ENCODE measurements at places on chromosomes 2 and 18.

- no peak for DNase-seq
These were observed 101.2 kb downstream of the NRXN1 start for GRCh38 chr2:50930726-50931125.

GRCh38 chr2:2253172-2254016, 77.7 kb downstream of the MYT1L start:
- DNase-seq: no peak

GRCh38 chr2:10030311-10030736, 13.0 kb upstream of the KLF11 start:
- no peak for DNase-seq

DNA sequence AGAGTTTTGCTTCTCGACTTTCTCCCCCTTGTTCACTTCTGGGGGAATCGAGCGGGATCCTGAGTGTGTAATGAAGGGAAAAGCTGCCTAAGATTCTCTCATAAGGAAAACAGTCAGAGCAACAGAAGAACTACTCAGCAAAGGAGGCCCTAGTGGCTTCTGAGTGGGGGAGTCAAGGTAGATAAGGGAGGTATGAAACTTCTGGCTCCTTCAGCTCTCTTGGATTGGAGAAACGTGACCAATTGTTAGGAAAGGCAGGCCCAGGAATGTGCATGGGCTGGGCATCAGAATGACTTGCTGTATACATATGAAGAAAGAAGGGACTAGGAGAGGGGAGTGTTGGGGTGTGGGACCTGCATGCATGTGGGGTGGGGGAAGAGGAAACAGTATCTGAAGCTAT, 73.1 kb downstream of the KCNS3 start:
- no peak for DNase-seq

GRCh38 chr2:218059289-218059688, 9.8 kb upstream of the RUFY4 start:
- DNase-seq: no peak

DNA sequence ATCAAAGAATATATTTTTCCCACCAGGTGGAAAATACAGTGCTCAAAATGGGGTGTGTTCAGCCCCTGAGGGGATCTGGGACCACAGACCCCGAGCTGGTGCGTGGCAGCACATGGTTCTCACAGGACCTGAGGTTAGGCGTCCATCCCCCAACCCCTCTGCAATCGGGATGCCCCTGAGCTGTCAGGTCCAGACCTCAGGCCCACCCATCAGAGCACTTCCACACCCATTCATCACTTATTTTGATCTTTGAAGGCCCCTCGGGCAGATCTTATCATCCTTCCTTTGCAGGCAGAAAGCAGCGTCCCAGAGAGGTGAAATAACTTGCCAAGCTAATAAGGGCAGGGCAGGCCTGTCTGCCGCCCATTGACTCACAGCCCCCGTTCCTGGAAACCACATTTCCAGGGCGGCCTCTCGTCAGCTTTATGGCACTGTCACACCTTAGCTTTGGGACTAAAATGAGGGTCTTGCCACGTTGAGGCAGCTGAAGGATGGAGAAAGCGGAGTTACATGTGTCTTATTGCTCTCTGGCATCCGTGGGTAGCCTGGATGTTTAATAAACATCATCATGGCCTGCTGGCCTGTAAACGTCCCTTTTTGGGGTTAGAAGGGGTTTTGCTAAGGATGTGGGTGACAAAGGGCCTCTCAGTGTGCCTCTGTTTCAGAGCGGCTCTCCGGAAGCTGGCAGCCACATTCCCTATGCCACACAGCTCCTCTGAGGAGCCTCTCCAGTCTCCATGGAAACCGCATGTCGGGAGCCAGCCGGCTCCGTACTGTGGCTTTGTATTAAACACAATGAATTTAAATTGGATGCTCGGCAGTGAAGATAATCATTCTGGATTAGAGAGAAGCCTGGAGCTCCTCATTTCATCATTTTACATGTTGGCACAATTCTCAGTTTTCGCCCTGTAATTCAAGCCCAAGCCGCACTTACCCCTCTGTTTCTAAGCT, 58.3 kb upstream of the MAPRE3 start:
- DNase-seq: no peak

- no peak for DNase-seq
These were observed 104.5 kb downstream of the RBM43 start for GRCh38 chr2:151157000-151157735.

DNA sequence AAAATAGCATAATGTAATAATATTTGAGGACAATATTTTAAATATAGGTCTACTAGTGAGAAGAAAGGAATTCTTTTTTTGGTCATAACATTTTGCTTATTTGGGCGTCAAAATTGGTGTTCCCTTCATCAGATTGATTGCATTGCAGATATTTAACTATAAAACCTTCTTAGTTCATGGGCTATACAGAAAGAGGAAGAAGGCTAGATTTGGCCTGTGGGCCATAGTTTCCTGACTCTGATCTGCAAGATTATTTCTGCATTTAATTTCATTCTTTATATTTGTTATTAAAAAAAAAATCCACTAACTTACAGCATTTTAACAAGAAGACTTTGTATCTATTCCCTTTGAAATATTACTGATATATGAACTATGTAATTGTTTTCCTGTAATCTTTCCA, 31.9 kb downstream of the PIKFYVE start:
- DNase-seq: no peak

- DNase-seq: no peak
These were observed 30.3 kb upstream of the B3GNT7 start for GRCh38 chr2:231364961-231365810.

DNA sequence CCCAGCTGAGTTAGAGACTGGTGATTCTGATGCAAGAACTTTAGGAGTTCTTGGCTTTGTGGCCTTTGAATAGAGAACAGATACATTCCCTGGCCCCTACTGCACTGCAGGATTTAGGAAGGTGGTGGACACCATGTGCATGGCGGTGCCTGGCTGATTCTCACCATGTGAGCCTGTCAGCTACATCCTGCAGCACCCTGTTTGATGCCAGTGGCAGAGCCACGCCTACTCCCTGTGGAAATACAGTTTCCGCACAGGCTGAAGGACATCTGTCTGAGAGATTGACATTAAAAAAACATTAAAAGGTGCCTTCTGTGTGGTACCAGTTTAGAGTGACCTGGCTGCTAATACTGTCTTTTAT, 50.0 kb downstream of the KCNE4 start:
- no peak for DNase-seq

GRCh38 chr2:170554278-170554955, 160.7 kb upstream of the SP5 start:
- DNase-seq: no peak

- DNase-seq: no peak
These were observed 91.7 kb upstream of the MBOAT2 start for GRCh38 chr2:9095226-9095625.

DNA sequence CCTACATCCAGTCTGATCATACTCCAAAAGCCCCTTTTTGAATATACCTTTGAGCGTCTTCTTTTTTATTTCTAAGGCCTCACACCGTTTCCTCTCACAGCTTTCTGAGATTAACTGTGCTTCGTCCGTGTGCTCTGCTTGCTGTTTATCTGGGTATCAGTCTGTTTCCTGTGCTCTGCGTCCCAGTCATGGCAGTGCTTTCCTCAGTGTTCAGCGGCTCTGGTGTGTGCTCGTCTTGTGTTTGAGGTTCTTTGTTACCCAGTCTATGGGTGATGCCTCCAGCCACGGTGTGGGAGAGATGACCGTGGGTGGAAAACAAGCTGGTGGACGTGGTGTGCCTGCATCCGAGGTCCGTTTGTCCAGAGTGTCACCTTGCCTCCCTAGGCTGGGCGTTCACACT, 33.6 kb upstream of the BIN1 start:
- no peak for DNase-seq

DNA sequence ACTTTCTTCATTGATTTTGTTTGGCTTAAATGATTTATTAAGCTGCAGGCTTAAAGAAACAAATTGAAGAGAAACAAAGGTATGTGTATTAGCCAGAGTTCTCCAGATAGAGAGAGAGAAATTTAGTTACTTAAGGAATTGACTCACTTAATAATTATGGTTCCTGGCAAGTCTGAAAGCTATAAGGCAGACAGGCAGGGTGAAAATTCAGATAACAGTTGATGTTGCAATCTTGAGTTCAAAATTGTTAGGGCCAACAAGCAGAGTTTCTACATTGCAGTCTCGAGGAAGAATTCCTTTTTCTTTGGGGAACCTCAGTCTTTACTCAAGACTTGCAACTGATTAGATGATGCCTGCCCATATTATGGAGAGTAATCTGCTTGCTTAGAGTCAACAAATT, 593.5 kb downstream of the ADCYAP1 start:
- DNase-seq: no peak

DNA sequence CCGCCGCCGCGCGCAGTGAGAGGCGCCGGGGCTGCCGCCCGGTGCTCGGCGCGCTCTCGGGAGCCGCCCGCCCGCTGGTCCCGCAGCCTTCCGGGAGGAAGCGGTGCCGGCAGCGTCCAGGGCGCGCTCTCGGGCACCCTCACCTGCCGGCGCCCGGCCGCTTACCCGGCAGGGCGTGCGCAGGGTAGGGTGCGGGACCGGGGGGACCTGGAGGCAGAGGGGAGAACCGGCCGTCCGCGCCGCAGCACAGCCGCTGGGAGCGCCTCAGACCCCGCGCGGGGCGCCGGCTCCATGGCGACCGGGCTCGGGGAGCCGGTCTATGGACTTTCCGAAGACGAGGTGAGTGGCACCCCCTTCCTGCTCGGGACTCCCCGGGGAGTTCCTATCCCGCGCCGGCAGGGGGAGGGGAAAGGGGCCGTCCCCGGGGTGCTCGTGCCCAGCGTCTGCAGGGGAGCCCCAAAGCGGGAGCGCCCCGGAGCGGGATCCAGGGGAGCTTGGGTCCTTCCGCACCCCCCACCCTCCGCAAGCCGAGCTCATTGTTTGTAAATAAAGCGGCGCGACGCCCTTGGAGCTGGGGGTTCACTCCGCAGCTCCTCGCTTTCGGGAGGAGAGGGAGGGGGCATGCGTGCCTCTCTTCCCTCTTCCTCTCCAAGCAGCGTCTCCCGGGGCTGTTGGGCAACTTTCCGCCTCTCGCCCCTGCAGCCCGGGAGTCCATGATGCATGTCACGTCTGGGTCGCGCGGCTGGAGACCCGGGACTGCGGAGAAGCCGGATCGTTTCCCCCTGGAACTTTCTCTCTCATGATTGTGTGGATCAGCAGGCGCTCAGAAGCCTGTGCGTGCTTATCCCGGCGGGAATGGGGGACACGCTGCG, 580 bp downstream of the NEDD4L start:
- DNase-seq: peak; percentile 26

GRCh38 chr18:68219872-68220271, 495.0 kb downstream of the TMX3 start:
- DNase-seq: no peak

DNA sequence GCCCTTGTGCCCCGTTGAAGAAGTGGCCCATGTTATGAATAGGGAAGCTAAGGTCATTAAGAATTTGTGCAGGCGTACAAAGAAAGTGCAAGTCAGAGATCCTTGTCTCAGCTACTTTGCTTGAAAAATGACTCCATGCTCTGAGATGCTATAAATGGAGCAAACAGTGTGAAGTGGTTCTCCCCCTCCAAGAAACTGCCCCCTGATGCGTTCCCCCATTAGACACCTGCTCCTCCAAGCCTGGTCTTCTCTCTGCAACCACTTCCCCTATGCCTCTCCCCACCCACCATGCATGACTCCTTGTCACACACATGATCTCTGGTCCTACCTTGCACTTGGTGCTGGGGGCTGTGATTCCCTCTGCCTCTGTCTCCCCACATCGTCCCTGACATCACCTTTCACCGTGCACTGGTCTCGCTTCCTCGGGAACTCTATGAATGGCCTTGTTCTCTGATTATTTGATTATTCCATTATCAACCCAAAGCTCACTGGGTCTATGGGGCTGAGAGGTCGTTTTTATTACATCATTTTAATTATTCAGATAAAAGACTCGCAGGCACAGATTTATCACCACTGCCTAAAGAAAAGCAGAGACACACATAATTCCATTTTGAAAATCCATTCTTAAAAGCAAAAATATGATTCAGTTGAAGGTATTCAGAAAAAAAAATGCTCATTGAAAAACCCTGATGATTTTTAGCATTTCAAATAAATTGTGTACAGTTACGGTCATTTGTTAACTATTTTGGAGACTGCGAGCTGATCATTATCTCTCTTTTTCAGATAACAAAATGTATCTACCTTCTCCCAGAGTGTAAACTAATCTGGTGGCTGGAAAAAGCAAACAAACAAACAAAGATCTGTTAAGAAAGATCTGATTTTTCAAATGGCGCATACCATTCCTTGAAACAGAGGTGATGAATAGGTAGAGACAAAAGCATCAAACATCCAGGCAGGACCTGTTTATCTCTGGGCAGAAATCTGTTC, 294.9 kb downstream of the SOX11 start:
- no peak for DNase-seq

- DNase-seq: no peak
These were observed 253.5 kb downstream of the ACKR3 start for GRCh38 chr2:236823041-236823629.

DNA sequence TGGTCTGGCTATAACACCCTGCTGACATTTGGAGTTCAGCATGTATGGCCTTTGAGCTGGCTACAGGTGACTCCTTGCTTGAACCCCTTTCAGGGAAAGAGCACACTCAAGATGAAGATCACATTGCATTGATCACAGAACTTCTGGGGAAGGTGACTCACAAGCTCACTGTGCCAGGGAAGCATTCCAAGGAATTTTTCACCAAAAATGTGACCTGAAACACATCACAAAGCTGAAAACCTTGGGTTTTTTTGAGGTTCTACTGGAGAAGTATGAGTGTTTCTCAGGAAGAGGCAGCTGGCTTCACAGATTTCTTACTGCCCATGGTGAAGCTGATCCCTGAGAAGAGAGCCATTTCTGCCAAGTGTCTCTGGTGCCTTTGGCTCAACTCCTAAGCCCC, 879.0 kb downstream of the CBLN2 start:
- DNase-seq: no peak

DNA sequence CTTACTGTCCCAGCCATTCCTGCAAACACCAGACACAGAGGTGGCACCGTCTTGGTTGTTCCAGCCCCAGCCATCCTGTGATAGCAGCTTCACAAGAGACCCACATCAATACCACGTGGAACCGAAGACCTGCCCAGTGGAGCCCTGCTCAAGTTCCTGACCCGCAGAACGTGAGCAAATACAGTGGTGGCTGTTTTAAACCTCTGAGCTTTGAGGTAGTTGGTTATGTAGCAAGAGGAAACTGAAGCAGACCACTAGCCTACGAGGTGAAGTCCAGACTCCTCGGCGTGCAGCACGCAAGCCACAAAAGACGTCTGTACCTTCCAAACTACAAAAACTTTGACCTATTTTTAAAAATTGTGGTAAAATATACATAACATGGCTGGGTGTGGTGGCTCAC, 96.1 kb upstream of the ODC1 start:
- DNase-seq: peak; percentile 33

GRCh38 chr2:43199492-43200488, 26.6 kb downstream of the ZFP36L2 start:
- no peak for DNase-seq

DNA sequence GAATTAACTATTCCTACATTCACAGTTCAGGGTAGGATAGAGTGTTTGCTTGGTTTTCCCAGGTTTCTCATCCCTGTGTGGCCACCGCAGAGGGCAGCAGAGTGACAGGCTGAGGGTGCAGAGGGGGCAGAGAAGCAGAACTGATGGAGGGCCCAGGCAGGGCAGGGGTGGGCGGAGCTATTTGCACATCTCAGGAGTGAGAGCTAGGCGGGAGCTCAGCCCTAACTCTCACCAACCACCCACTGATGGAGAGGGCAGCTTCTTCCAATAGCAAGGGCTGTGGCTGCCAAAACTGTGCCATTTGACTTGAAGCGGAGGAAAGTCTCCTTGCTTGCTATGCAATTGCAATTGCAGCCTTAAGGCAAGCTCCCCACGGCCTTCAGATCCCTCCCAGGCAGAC, 12.0 kb upstream of the DARS1 start:
- no peak for DNase-seq

- DNase-seq: no peak
These were observed 143.1 kb upstream of the ZNF236 start for GRCh38 chr18:76679259-76679658.
